ENCODE measurements at places on chromosomes 2 and 18.

DNA sequence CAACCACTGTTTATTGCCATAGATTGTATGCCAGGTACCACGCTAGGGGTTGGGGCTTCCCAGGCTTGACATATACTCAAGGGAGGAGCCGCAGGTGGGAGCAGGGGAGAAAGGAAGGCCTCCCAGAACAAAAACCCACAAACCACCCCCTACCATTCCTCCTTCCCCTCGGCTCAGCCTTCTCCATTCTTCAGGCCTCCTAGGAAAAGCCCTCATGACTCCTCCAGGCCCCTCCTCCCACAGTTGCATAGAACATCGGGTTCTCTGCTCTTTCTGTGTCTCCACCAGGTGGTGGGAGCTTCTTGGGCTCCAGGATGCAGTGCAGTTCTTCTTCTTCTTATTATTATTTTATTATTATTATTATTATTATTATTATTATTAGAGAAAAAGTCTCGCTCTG is 80.3 kb downstream of the ZFP36L2 start:
- no peak for DNase-seq

DNA sequence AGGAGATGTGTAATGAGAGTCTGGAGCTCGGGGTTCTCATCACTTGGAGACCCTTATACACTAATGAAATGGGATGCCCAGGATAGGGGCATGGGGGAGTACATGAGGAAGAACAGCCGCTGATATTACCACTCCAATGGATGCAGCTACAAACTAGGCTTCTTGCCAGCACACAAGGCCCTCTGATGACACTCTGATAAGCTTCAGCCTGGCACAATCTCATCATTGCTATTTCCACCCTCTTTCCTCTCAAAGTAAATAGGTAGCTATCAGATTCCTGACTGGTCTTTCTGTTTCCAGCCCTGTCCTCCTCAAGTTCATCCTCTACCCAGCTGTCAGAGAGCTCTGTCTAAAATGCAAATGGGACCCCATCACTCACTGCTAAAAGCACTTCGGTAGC is 103.0 kb downstream of the GPR39 start:
- DNase-seq: no peak

GRCh38 chr2:191544461-191545062 is 133.4 kb upstream of the NABP1 start:
- DNase-seq: no peak

- no peak for DNase-seq
Measured at GRCh38 chr2:111116843-111117597, 3.7 kb upstream of the BCL2L11 start.

DNA sequence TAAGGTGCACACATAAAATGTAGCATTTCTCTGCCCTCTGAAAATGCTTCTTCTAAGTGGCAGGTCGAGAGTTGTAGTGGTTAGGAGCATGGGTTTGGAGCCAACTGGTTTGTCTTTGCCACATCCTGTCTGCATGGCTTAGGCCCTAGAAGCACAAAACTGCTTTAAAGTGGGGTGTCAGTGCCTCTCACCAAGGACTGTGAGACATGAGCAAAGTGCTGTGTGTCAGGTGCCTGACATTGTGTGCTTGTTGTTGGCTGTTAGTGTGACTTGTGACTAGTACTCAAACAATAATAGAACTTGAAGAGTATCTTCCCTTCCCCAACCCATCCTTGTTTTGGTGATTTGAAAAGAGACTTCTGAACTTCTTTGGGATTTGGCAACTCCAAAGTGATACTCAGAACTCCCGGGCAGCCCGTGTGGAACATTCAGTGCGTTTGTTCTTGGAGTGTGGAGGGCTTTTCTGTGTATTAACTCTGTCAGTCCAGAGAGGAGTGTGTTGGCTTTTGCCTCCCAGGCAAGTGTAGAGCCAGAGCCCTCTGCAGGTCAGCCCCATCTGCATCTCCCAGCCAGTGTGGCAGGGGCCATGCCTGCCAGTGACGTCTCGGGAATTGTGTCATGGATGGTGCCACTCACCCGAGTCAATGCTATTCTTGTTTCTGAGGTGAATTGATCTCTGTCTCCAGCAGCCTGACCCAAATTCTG is 5.0 kb downstream of the MGAT5 start:
- peak; percentile 36 for DNase-seq

GRCh38 chr2:56183643-56184499 is at the start of gene CCDC85A:
Gene CCDC85A, plus strand, starts transcription at chr2:56183990. Its CDS starts 635 bp downstream, at chr2:56184625.
- peak; percentile 5 for DNase-seq

- no peak for DNase-seq
Measured at GRCh38 chr2:137672989-137673552, 291.2 kb upstream of the HNMT start.

- DNase-seq: no peak
Measured at GRCh38 chr2:59885541-59885940, 667.9 kb downstream of the BCL11A start.
